ENCODE measurements at places on chromosomes 1 and 21. TPM values are rescaled to one million over a fixed set of nuclear protein-coding genes. Genes with fewer than 3 reads are reported as not detected.

- DNase-seq, result no peak
These were observed 166.7 kb downstream of the SLC44A5 start for GRCh38 chr1:75444220-75444619.

DNA sequence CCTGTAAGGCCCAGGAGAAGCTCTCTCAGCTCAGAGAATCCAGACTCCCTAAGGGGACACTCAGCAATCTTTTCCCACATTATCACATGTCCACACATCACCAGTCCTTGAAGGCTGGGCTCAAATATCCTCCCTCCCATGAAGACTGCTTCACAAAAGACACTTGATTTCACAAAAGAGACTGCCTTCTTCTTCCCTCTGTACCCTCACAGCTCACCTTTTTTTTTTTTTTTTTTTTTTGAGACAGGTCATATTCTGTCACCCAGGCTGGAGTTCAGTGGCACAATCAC is 1.5 kb downstream of the CD58 start:
- no peak for DNase-seq

GRCh38 chr21:44556879-44557278 is 1.7 kb downstream of the KRTAP10-3 start:
- no peak for DNase-seq

- no peak for DNase-seq
These were observed 195.5 kb upstream of the NFIA start for GRCh38 chr1:60886793-60887331.

GRCh38 chr1:243939167-243939848 is 89.3 kb upstream of the AKT3 start:
- DNase-seq, result no peak

DNA sequence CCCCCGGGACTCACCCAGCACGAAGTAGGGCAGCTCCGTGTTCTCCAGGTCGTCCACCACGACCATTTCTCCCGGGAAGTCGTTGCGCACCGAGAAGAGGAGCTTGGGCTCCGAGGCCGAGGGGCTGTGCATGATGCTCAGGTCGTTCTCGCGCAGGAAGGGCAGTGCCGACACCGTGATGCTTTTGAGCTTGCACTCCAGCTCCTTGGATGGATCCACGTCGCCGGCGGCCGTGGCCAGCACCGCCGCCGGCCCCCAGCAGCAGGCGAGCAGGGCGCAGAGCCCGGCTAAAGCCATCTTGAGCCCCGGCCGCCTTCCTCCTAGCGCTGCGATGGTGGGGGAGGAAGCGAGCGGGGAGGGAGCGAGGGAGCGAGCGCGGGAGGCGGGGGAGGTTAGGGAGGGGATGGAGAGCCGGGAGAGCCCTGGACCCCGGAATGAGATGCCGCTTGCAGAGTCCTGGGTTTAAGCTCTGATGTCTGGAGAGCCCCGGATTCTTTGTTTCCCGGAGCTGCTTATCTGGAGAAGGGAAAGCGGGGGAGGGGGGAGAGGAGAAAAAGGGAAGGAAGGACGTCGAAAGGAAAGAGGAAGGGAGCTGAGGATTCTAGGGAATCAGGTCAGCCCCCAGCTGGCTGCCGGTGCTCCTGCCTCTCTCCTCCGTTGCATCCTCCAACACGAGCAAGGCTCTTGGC is at the start of gene ASTN1:
ASTN1 (minus strand) TSS at position 333 of the 689 bp plus-strand sequence; CDS start at position 297, 36 bp downstream.
- DNase-seq, result no peak

DNA sequence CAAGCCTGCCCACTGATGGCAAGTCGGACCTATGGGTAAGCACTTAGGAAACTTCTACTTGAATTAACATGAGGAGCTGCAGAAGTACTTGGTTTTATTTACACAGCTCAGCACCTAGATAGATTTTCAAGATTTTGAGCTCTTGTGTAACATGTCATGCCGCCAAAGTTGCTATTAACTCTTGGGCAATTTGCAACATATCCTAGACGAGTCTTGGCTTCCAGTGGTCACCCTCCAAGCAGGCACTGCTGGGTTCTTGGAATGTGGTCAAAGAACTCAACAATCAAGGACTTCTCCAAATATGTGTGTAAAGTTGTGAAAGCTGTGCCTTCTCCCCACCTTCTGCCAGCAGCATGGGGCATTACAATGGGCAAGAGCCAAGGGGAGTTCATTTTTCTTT is 17.8 kb upstream of the GUCA2B start:
- no peak for DNase-seq

GRCh38 chr21:14096172-14096571 is 114.6 kb downstream of the LIPI start:
- no peak for DNase-seq

DNA sequence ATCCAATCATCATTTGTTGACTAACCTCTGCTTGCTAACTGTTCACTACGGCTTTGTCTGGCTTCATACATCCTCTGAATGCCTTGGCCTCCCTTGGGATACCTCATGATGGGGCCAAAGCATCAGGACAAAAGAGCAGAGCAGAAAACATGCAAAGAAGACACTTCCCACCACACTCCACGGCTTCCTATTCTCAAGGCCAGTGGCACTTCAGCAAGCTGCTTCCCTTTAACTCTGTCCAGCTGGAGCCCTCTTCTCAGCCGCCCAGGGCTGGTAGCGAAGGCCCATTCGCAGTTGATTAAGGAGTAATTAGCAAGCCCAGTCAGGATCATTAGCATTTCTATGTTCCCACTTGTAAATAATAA is 224.3 kb upstream of the FGGY start:
- DNase-seq, result no peak

- DNase-seq, result no peak
These were observed 36.7 kb upstream of the TARDBP start for GRCh38 chr1:10975567-10976326.

DNA sequence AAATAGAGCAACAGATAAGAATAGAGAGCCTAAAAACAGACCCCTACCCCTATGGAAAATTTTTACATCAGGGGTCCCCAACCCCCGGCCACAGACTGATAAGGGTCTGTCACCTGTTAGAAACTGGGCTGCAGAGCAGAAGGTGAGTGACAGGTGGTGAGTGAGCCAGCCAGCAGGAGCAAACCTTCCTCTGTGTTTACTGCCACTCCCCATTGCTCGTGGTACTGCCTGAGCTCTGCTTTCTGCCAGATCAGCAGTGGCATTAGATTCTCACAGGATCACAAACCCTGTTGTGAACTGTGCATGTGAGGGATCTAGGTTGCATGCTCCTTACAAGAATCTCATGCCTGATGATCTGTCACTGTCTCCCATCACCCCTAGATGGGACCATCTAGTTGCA is 174.1 kb downstream of the FOXD2 start:
- peak; percentile 0 for DNase-seq

- no peak for DNase-seq
These were observed 558.3 kb downstream of the MATN1 start for GRCh38 chr1:30165116-30165515.

DNA sequence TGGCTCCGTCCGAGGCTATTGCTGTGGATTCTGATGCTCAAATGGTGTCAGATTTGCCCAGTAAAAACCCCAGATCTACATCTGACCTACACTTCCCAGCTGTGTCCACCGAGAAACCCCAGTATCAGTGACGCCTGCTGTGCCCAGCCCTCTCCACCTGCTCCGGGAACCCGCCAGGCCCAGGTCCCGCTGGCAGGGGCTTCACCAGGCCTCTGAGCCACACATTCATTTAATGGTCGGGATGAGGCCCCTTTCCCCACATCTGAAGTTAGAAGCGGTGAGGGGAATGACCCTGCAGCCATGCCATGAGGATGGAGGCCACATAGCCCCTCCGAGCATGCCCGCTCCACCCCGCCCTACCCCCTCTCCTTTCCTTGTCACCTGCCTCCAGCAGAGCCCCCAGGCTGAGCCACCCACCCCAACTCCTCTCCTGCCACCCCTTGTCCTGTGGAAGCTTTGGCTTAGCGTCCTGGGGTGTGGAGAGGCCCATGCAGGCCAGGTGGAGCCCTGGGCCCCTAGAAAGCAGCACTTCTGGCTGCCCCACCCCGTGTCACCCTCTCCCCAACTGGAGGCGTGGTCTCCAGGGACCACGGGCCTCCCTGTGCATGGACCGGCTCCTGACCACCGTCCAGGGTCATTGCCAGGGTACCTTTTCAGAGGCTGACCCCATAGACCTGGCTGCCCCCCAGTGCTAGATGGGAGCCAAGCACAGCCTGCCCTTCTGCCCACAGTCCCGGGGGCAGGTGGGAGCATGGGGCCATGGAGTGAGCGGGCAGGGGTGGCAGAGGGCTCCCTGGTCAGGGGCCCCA is 8.0 kb downstream of the TNFRSF14 start:
- no peak for DNase-seq

GRCh38 chr1:3327389-3327702 is 127.1 kb upstream of the ARHGEF16 start:
- no peak for DNase-seq

DNA sequence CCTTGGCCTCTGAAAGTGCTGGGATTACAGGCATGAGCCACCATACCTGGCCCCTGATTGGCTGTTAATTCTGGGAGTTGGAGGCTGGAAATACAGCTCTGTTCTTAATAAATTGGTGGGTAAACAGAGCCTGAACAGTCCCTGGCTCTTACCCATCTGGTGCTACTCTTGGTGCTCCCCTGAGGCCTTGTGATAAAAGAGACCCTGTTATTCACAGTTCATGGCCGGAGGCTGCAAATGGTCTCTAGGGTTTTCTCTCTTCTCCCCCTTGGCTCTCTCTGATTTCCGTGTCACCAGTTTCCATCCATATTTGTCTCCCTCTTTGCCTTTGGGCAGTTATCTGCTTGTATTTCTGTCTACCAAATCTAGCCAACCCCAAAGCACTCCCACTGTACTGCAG is 17.2 kb downstream of the NFASC start:
- DNase-seq, result no peak

GRCh38 chr1:89989099-89989498 is 5.8 kb upstream of the ZNF326 start:
- no peak for DNase-seq

GRCh38 chr1:199843861-199844260 is 183.6 kb upstream of the NR5A2 start:
- no peak for DNase-seq

DNA sequence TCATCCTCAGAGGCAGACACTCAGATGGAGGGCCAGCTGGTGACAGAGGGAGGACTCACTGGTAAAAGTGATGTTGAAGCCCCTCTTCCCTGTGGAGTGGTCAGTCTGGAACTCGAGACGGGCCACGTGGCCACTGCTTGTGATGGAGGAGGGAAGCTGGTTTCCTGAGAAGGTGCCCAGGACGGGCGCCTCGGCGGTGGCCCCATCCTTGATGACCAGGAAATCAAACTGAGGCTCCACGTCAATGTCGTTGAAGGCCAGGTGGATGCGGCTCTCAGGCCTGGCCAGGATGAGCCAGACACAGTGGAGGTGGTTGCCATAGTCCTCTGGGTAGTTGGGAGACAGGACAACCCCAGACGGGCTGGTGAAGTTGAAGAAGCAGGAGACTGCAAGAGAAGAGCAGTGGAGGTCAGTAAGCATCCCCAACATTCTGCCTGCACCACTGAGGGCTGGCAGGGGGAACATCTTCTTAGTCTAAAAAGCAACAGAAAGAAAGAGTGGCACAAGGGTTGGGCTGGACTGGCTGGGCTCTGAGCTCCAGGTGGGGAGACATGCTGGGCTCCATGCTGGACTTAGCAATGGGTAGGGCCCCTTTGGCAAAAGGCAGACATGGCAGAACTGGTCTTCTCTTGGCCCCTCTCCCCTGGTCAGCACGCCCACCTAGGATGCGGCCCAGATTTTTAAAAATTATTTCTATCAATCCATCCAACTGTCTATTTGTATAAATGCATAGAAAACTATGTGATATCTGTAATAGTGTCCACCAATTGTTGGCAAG is 120.5 kb upstream of the HMGB4 start:
- DNase-seq, result no peak

DNA sequence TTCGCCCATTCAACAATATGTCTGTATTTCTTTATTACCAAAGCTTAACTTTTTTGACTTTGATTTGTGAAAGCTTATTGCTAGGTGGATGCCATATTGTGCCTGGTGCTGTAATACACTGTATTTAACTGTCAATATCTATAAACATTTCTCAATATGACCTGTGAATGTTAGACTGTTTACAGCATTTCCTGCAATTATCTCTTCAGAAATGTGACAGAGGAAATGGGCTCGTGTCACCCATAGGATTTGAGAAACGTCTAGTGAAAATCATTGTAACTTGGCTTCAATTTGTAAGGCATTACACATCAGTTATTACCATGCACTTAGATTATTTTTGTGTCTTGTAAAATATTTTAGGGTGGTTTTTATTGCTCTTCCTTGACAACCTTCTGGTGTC is 237.8 kb upstream of the ADGRL2 start:
- DNase-seq, result no peak

GRCh38 chr1:212434992-212435391 is 2.3 kb downstream of the NENF start:
- no peak for DNase-seq

- no peak for DNase-seq
These were observed 6.4 kb downstream of the DSCAM start for GRCh38 chr21:40840401-40841125.

DNA sequence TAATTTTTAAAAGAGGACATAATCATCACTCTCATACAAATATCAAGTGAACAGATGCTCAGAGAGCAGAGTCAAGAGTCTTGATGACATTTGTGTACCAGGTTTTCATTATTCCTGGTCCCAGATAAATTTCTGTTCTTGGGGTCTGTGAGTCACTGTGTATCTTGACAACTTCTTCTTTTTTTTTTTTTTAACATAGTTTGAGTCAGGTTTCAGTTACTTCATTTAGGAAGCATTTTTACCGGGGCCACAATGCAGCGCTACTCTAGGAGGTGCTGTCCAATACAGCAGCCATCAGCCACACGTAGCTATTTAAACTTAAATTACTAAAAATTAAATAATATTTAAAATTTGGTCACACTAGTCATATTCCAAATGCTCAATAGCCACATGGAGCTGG is 188.1 kb upstream of the SAMSN1 start:
- no peak for DNase-seq

GRCh38 chr1:245007852-245008251 is 143.5 kb upstream of the HNRNPU start:
- DNase-seq, result no peak

GRCh38 chr1:2091611-2092604 is 41.7 kb downstream of the PRKCZ start:
- peak; percentile 55 for DNase-seq

GRCh38 chr21:45534636-45535331 is 7.5 kb downstream of the SLC19A1 start:
- DNase-seq, result peak; percentile 81

GPATCH2 gene
- polyA plus RNA-seq, result 2.3 TPM

RASSF5 gene
- polyA plus RNA-seq, result 2.4 TPM

XCL2 gene
- polyA plus RNA-seq, result not detected

AUNIP gene
- 0.04 TPM for polyA plus RNA-seq

OR2L8 gene
- not detected for polyA plus RNA-seq

NDUFV3 gene
- 25.9 TPM for polyA plus RNA-seq

FCRL4 gene
- polyA plus RNA-seq, result not detected

GPA33 gene
- polyA plus RNA-seq, result 0.16 TPM

WNT9A gene
- 0.39 TPM for polyA plus RNA-seq

ATAD3C gene
- polyA plus RNA-seq, result 0.49 TPM

RNU1-4 gene
- polyA plus RNA-seq, result not detected

CSMD2 gene
- 0.04 TPM for polyA plus RNA-seq

GNAI3 gene
- 1.6 TPM for polyA plus RNA-seq

LIN28A gene
- polyA plus RNA-seq, result not detected
